BJ (cell line): ENCODE measurements at places on chromosomes 5 and 9. TPM values are rescaled to one million over a fixed set of nuclear protein-coding genes. Genes with fewer than 3 reads are reported as not detected.

GRCh38 chr5:122924203-122924602 lies 78.8 kb downstream of the SNX24 start:
- peak; percentile 11 for DNase-seq

DNA sequence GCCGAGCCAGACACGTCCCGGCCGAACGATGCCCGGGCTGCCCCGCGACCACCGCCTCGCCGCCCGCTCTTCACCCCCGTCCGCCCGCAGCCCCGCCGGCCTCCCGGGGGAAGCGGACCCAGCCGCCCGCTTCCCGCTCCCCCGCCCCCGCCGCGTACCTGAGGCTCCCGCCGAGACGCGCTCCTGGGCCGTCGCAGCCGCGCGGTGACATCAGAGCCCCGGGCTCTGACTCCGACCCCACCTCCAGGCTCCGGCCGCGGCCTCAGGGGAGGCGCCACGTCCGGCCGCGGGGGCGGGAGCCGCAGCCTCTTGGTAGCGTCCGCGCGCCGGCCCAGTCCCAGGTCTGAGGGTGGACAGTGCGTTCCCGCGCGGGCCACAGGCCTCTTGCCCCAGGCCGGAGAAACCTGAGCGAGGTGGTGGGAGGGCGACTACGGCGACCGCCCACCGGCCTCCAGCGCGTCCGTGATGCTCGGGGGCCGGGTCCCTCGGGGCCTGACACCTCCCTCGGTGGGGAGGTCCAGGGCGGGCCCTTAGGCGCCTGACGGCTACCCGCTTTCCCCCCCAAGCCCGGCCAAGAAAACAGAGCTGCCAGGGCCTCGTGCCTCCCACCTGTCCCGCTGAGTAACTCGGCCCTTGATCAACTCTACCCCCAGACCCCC lies at the start of gene SHROOM1:
Gene SHROOM1 (minus strand): TSS at position 212 of the 659 bp plus-strand sequence. CDS start 4,507 bp downstream, outside the sequence.
- DNase-seq: no peak

DNA sequence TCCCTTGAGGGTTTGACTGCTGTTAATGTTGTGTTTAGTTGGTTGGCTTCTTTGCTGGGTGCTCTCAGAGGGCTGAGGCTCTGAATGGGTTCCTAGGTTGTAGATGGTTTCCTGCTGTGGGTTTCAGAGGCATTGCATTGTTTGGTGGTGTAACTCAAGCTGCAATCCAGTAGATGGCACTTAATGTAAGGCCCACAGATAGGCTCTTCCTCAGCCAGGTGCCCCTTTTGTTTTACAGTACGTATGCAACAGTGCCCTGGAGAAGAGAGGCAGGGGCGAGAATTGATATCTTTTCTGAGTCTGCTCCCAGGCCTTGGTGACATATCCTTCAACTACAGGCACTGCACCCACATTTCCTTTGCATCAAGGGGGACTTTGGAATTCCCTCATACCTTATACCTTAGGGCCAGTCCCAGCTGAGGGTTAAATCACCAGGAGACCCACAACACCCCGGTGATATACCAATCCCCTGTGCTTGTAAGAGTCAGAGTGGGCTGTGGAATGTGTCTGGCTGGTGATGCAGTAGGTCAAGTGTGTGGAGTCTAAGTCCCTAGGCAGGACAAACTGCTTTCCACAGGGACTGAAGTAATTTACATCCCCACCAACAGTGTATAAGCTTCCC lies 7.0 kb upstream of the UGT3A2 start:
- DNase-seq: no peak

Gene TRPM6
- 0.02 and 0.10 TPM in 2 replicates for polyA plus RNA-seq

DNA sequence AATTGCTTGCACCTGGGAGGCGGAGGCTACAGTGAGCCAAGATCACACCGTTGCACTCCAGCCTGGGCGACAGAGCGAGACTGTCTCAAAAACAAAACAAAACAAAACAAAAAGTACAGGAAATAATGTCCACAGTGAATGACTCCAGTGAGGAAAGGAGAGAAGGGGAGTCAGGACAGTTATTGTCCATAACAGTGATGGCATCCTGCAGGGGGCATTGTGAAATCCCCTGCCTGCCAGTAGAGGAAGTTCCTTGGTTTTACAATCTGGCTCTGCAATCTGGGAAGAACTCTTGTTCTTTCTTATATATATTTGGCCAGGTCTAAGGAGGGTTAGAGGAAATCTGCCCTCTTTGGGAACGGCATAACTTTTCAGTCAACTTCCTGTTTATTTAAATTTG lies 8.2 kb downstream of the SH3GL2 start:
- no peak for DNase-seq

- DNase-seq: no peak
These were observed 117.5 kb upstream of the OR13F1 start for GRCh38 chr9:104386425-104387069.

DNA sequence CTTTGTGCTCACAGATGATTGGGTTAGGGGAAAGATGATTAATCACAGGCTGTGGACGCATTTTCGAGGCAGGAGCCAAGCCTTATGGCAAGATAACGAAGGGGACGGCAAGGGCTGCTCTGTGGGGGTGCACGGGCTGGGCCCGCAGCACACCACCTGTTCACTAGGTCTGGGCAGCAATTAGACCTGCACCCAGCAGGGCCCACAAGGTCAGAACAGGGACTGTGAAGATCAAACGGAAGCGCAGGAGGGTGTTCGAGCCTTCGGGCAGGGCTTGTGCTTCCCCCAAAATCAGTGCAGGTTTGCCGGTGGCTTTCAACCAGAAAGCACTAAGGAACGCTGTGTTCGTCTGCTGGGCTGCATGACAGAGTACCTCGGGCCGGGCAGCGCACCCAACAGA lies 73.7 kb downstream of the UBE2QL1 start:
- DNase-seq: no peak

GRCh38 chr9:98342098-98342819 lies 86.8 kb upstream of the TBC1D2 start:
- no peak for DNase-seq

Gene KIF3A
- 2.9 and 6.1 TPM in 2 replicates for polyA plus RNA-seq

DNA sequence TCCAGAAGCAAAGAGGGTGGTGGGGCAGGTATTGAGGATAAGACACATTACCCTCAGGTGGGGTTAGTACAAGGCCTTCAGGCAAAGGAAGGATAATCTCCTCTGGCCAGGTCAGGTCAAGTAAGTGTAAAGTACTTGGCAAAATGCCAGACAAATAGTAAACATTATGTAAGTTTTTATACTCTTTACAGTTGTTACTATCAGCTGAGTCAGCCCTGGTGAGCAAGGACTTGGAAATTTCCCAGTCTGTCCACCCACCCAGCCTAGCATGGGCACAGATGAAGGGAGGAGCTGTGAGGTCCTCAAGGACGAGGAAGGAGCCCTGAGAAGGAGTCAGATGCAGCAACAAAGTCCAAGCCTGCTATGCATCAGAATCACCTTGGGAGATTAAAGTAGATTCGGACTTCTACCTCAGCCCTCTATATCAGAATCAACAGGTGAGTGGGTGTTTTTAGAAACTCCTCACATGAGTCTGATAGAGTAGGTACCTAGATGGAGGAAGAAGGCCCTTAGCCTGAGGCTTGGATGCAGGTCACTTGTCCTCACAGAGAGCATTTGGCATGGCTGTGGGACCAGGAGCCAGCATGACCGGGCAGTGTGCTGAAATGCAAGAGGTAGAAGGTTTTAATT lies 50.2 kb upstream of the BARX1 start:
- DNase-seq: no peak

- DNase-seq: no peak
These were observed 1.7 kb downstream of the DBN1 start for GRCh38 chr5:177471610-177472356.

DNA sequence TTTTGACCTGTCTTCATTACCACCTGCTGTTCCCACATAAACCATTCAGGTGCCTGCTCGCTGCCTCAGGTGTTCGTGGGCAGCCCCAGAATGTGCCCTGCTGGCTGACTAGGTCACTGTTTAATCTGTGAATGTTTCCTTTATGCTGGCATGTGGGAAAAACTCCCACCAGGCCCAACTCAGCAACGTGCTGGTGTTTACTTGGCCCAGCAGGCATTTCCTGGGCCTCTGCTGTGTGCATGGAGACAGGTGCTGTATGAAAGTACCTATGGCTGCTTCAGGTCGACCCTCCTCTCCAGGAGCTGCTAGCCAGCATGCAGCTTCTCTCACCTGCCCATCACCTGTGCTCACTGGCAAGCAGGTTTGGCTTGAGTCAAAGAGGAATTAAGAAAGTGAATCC lies 65.8 kb downstream of the RAD23B start:
- DNase-seq: no peak

DNA sequence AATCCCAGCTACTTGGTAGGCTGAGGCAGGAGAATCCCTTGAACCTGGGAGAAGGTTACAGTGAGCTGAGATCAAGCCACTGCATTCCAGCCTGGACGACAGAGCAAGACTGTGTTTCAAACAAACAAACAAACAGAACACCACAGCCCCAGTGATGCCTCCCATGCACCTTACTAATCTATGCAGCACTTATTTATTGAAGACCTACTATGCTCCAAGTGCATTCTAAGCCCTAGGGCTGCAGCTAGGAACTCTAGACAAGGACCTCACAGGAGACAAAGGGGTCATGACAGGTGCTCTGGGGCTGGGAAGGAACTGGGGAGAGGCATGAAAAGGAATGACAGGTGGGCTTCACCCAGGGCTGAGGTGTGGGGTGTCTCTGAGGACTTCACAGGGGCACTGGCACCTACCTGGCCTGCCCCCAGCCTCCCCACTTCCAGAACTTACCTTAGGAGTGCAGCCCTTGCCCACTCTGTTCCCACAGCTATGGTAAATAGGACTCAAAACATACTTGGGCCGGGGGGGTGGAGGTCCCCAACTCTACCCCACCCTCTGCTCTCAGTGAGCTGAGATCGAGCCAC lies 69.4 kb downstream of the C9orf50 start:
- DNase-seq: no peak

Gene SOHLH1
- polyA plus RNA-seq: not detected in 2 replicates

Gene SOX30
- polyA plus RNA-seq: 0.07 TPM in 2 replicates

DNA sequence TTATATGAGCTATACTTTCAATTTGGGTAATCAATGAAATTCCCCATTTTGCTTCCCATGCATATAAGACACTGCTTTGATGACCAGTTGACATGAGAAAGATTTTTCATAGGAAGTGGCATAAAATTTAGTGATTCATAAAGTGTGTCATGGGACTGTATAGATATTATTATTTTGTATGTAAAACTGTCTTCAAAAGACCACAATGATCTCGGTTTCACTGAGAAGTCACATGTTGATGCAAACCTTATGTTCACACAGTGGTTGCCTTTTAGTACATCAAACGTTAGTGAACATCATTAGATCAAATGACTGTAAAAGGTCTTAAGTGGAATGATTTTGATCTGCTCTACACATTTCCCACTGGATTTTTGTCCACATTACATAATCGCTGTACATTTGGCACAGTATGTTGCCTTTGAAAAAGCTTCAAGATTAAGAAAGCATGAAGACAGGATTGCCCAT lies 349.2 kb upstream of the MEF2C start:
- no peak for DNase-seq

DNA sequence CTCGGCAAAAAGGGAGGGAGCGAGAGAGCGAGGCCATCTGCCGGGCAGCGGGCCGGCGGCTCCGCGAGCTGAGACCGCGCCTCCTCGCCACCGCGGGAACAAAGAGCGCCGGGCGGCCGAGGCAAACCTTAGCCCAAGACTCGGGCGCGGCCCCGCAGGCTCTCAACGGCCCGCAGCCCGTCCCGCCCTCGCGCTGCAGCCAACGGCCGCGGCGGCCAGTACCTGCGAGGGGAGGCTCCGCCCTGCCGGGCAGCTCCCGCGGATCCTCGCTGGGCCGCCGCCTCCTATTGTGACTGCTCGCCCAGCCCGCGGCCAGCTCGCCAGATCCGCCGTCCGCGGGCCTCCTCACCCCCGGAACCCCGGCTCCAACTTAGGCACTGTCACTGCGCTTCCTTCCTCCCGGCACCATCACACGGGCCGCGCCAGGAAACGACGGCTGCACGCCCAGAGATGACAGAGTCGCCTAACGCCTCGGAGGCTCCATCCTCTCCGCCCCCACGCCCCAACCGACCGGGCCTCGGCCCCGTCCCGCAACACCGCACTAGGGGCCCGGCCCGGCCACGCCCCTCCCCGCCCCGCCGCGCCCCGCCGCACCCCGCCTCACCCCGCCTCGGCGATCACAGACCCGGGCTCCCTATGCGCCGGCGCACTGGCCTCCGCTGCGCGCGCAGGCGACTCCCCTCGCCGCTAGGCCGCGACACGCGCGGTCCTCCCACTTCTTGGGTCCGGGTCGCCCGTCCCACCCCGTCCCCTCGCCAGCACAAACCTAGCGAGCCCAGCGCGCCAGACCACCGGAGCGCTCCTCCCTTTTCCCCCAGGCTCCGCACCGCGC lies 479 bp upstream of the RNF38 start:
- DNase-seq: no peak

DNA sequence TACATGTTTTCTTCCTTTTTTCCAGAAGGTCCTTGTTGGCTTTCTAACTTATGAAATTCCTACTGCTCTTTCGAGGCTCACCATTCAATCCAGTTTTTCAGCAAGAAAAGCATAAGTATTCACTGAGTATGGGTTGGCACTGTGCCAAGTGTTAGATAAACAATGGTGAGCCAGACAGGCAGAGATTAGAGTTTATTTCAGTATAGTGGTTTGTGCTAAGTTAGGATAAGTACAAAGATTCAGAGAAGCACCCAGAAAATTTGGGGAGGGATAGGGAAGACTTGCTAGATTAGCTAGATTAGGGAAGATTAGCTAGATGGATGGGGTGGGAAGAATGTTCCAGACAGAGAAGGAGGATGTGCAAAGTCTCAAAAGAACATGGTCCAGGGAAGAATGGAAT lies 122.9 kb downstream of the OXCT1 start:
- no peak for DNase-seq

DNA sequence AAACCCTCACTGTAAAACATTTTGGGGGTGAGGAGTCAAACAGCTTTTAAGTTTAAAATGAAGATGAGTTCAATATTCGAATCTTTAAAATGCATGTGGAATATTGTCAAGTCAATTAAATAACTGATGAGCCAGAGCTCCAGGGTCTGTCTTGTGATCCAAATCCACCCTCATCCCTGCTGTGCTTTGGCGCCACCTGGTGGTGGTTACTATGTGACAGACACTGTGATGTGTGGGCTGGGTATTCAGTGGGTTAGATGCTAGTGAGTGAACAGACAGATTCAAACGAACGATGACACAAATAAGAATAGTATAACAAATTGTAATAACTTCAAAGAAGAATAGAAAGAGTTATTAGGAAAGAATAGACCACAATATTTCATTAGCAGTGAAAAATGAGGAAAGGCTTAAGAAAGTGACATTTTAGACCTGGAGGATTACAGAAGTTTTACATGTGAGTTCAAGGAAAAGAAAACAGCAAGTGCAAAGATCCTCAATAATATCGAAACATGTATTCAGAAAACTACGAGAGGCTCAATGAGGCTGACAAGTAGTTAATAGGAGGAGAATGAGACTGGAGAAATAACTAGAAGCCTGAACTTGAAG lies 51.4 kb upstream of the CHSY3 start:
- DNase-seq: peak; percentile 5

Gene LMX1B
- not detected in 2 replicates for polyA plus RNA-seq

- no peak for DNase-seq
These were observed 210.6 kb downstream of the ATP10B start for GRCh38 chr5:160641405-160641804.

DNA sequence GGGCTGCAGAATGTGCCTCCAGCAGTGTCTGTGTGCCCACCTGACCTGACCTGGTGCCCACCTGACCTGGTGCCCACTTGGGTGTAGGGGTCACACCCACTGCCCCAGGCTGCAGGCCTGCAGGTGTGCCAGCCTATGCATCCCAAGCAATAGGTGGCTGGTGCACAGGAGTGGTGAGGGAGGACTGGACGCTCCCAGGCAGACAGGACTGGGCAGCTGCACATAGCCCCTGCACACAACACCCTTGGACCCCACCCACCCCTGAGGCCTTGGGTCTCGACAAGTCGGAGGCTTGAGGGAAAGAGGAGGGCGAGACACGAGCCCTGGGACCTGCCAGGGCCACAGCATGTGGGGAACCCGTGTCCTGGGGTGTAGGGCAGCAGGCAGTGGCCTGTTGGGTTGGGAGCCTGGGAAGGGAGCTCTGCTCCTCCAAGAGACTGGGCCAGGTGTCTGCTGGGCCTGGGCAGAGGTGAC lies 10.8 kb upstream of the NRARP start:
- DNase-seq: no peak
